Activated CD4-positive, alpha-beta T cell treated with anti-CD3 and anti-CD28 coated beads, Interleukin-2, amount 10 ng/mL, durations not matched to agents 7 days and 5 days (primary cell): ENCODE measurements at places on chromosomes 1 and 21. TPM values are rescaled to one million over a fixed set of nuclear protein-coding genes. Genes with fewer than 3 reads are reported as not detected.

DNA sequence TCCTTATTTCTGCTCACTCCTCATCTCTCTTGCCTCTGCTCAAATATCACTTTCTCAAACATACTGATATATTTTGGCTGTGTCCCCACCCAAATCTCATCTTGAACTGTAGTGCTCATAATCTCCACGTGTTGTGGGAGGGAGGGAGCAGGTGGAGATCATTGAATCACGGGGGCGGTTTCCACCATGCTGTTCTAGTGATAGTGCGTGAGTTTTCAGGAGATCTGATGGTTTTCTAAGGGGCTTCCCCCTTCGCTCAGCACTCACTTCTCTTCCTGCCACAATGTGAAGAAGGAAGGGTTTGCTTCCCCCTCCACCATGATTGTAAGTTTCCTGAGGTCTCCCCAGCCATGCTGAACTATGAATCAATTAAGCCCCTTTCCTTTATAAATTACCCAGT, 26.6 kb downstream of the ZBTB8OS start:
- H3K27me3 ChIP-seq: no peaks in the 10 kb centered on the region
- DNase-seq: peak; percentile 14
- peaks cover 56% of the 10 kb centered on the region for H3K36me3 ChIP-seq
- H3K27ac ChIP-seq: peak overlapping the region; percentile 3
- no peak overlapping the region for H3K4me3 ChIP-seq

The ETV3L gene
- total RNA-seq: not detected

DNA sequence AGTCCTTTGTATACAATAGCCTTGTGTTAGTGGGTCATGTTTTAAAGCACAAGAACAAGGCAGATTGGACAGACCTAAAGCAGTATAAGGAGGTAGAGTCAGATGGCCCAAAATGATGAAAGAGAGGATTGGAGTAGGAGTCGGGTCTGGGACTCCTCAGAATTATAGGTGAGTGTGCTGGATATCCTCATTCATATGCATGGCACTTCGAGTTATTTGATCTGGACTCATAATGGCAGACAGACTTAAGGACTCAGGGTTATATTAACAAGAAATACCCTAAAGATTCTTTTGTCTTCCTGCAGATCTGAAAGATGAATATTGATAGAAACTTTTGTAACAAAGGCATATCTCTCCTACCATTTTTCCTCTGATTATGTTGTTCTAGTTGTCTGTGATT, 92.7 kb downstream of the GABPA start:
- H3K27ac ChIP-seq: no peak overlapping the region
- no peak overlapping the region for H3K4me3 ChIP-seq
- H3K27me3 ChIP-seq: no peaks in the 10 kb centered on the region
- H3K4me1 ChIP-seq: no peaks in the 10 kb centered on the region
- no peaks in the 10 kb centered on the region for H3K36me3 ChIP-seq

The ANKRD65 gene
- not detected for total RNA-seq

DNA sequence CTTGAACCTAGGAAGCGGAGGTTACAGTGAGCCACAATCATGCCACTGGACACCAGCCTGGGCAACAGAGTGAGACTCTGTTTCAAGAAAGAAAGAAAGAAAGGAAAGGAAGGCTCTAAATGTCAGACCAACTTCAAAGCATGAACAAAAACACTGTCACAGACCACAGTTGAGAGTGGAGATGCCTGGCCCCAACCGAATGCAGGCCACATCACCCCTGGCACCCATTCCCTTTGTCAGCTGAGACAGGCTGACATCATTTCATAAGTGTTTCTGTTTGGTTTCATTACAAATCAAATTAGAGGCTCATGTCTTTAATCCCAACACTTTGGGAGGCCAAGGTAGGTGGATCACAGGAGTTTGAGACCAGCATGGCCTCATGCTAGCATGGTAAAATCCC, 28.6 kb upstream of the NADK start:
- peaks cover 35% of the 10 kb centered on the region for H3K36me3 ChIP-seq
- no peak for DNase-seq
- H3K27me3 ChIP-seq: no peaks in the 10 kb centered on the region
- H3K4me1 ChIP-seq: peaks cover 14% of the 10 kb centered on the region
- no peak overlapping the region for H3K4me3 ChIP-seq

The AMPD1 gene
- total RNA-seq: not detected

The RNF11 gene
- total RNA-seq: 23.4 TPM

DNA sequence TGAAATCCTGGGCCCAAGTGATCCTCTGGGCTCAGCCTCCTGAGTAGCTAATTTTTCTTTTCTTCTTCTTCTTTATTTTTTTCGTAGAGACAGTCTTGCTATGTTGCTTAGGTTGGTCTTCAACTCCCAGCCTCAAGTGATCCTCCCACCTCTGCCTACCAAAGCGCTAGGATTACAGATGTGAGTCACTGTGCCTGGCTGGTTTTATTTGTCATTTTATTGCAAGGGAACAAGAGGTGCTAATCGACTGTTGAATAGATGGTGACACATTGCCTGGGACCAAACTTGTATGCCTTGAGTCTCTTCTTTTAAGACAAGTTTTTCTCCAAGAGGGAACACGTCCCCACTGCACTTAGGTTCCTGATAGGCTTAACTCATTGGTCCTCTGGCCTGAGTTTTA, 20.0 kb upstream of the KLHDC8A start:
- no peak for DNase-seq
- H3K4me1 ChIP-seq: peaks cover 11% of the 10 kb centered on the region
- no peak overlapping the region for H3K4me3 ChIP-seq
- no peak overlapping the region for H3K27ac ChIP-seq

The PADI4 gene
- total RNA-seq: 0.23 TPM

DNA sequence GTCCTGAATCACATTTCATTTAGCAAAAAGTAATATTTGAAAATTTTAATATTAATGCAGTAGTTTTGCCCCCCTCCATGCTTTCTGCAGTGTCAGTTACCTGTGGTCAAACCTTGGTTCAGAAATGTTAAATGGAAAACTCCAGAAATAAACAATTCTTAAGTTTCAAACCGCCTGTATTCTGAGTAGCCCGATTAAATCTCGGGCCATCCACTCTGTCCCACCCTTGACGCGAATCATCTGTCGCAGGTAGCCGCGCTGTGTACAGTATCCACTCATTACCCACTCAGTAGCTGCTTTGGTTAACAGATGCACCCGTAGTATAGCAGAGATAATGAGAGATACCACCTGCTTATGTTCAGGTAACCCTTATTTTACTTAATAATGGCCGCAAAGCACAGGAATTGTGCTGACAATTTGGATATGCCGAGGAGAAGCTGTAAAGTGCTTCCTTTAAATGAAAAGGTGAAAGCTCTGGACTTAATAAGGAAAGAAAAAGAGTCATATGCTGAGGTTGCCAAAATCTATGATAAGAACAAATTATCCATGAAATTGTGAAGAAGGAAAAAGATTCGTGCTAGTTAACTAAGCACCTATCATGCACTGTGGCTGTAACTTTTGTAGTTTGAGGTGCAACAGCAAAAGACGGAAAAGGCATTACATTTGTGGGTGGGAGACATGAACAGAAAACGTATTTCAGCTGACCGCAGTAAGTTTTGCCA, 889 bp upstream of the SCYL3 start:
- peak overlapping the region; percentile 99 for H3K27ac ChIP-seq
- H3K27me3 ChIP-seq: peaks cover 9% of the 10 kb centered on the region
- peaks cover 37% of the 10 kb centered on the region for H3K4me1 ChIP-seq
- H3K36me3 ChIP-seq: peaks cover 7% of the 10 kb centered on the region

DNA sequence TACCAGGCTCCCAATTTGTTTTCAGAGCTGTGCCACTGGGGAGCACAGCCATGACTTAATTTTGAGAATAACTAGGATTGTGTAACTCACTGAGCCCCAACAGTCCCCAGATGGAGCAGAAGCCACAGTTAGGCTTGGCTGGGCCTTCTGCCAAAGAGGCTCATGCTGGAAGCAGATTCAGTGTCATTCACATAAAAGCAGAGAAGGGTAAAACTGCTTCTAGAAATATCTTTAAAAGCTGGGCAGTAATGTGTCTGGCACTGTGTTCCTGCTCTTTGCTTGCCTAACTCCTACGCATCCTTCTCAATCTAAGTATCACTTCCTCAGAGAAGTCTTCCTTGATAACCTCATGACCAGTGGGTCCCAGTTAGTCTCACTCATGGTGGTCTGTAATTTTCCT, 20.3 kb downstream of the STK40 start:
- H3K27ac ChIP-seq: peak overlapping the region; percentile 93
- H3K4me1 ChIP-seq: peaks cover 59% of the 10 kb centered on the region
- peaks cover 43% of the 10 kb centered on the region for H3K36me3 ChIP-seq
- no peaks in the 10 kb centered on the region for H3K27me3 ChIP-seq

- H3K36me3 ChIP-seq: no peaks in the 10 kb centered on the region
- no peak overlapping the region for H3K27ac ChIP-seq
- no peaks in the 10 kb centered on the region for H3K4me1 ChIP-seq
- H3K4me3 ChIP-seq: no peak overlapping the region
These were observed 43.9 kb upstream of the CNN3 start for GRCh38 chr1:94970783-94971182.

DNA sequence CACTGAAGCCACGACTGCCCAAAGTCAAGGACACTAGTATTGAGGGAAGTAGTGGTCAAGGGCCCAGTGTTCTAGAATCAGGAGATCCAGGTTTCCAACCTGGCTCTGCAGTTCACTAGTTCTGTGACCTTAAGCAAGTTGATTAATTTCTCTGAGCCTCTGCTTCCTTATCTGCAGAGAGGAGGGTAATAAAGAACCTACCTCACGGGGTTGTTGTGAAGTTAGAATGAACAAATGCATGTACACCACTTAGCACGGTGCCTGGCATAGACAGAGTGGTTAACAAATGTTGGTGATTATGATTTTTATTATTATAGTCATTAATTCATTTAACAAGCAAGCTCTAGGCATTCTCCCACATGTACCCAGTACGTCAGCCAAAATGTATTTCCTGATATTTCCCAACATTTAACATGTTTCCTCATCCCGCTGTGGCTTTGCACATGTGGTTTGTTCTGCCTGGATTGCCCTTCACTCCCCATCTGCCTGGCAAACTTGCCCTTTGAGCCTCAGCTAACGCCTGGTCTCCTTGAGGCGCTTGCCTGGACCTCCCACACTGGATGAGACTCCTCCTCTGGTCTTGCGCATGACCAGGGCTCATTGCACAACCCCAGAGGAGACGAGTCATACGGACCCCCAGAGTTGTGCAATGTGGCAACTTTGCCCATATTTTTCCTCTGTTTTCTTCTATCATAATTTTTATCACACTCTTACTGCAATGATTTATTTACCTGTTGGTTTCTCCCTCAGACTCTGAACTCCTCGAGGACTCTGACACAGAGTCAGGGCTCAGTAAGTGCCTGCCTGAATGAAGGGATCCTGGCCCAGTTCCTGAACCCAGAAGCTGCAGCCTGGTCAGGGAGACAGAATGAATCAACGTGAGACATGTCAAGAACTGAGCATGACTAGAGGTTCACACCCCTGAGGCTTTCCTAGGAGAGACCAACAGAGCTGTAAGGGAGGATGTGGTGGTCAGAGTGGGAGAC, 20.7 kb upstream of the MFSD2A start:
- no peaks in the 10 kb centered on the region for H3K36me3 ChIP-seq
- no peaks in the 10 kb centered on the region for H3K4me1 ChIP-seq
- no peak for DNase-seq
- H3K27ac ChIP-seq: no peak overlapping the region
